Neural crest cell (in vitro differentiated cells): ENCODE measurements at places on chromosomes 6 and 20.

GRCh38 chr6:131669891-131670290 is 31.3 kb downstream of the OR2A4 start:
- DNase-seq, result no peak

- DNase-seq, result no peak
Observed at GRCh38 chr20:623704-624103, 13.6 kb upstream of the TCF15 start.

DNA sequence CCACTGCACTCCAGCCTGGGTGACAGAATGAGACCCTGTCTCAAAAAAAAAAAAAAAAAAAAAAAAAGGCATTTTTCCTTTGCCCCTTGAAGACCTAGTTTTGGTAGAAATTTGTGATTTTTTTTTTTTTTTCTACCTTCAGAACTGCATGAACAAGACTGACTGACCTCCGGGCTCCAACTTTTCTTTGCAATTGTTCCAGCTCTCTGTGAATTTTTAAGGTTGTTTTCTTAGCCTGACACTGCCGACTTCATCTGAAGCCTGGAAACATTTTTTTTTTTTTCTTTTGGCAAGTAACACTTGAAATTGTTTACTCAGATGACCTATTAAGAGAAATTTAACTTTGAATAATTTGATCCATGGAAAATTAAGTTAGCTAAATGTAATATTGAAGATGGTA is 73.0 kb downstream of the SLC24A3 start:
- no peak for DNase-seq

- DNase-seq, result no peak
Observed at GRCh38 chr6:34036357-34037069, 109.4 kb downstream of the GRM4 start.

GRCh38 chr20:1995531-1996310 is 1.9 kb upstream of the PDYN start:
- no peak for DNase-seq

- DNase-seq, result no peak
Observed at GRCh38 chr6:167739721-167740475, 86.8 kb upstream of the AFDN start.

GRCh38 chr20:44523746-44524145 is 1.9 kb upstream of the SERINC3 start:
- DNase-seq, result no peak

DNA sequence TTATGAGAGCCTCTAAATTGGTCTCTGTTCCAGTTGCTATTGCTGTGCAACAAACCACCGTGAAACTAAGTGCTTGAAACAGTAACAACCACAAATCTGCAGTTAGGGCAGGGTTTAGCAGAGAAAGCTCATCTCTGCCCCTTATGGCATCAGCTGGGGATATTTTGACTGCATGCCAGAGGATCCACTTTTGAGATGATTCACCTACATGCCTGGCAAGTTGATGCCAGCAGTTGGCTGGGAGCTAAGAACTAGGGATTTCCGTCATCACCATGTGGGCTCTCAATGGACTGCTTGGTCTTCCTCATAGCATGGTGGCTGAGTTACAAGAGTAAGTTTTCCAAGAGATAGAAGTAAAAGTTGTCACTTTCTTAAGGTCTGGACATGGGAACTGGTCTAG is 35.1 kb downstream of the PLCB4 start:
- DNase-seq, result no peak

DNA sequence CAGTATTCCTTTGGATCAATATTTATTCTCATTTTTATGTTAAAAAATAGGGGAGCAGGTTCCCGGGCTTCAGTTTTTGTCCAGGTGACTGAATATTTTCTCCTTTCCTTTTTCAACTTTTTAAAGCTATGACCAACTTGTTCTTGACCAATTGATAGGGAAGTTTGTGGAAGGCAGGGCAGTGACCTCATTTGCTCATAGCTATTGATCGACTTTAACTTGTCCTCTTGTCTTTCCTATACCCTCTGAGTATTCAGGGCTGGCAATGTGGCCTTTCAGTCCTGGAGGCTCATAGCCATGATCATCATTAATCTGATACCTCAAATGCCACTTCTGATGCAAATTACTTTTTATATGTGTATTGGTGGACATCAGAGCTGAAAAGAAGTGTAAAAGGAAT is 448.8 kb downstream of the KIF16B start:
- no peak for DNase-seq

DNA sequence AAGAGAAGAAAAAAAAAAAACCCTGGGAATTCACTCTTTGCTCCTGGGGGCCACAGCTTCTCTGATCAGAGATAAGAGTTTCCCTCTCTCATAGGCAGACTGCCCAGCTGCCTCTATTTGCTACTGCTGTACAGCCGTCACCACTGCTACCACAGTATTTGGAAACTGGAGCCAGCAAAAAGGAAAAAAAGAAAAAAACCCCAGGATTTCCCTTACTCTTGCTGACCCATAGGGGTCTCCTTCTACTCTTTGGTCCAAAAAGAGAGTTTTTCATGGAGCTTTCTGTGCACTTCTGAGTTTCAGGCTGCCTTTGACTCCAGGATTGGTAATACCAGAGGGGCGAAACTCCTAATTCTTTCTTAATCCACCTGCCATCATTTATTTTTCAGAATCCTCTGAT is 89.7 kb downstream of the MDGA1 start:
- no peak for DNase-seq
